ENCODE measurements at places on chromosomes 5 and 9. TPM values are rescaled to one million over a fixed set of nuclear protein-coding genes. Genes with fewer than 3 reads are reported as not detected.

RASEF gene
- total RNA-seq = 0.16 TPM

DNA sequence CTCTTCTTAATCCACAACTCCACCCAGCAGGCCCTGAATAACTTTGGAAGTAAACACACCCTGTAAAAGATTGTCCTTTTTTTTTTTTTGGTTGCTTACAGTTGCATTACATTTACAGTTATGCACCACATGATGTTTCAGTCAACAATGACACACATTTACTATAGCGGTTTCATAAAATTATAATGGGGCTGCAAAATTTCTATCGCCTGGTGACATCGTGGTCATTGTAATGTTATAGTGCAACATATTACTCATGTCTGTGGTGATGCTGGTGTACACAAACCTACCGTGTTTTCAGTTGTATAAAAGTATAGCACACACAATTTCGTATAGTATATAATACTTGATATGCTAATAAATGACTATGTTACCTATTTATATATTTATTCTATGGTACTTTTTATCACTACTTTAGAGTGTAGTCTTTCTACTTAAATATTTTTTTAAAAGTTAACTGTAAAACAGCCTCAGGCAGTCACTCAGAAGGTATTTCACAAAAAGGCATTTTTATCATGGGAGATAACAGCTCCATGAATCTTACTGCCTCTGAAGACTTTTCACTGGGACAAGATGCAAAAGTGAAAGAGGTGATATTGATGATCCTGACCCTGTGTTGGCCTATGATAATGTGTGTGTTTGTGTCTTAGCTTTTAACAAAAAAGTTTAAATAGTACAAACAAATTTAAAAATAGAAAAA is 695.4 kb upstream of the CDH18 start:
- no peak for DNase-seq

GNE gene
- 21.2 TPM for total RNA-seq

DNA sequence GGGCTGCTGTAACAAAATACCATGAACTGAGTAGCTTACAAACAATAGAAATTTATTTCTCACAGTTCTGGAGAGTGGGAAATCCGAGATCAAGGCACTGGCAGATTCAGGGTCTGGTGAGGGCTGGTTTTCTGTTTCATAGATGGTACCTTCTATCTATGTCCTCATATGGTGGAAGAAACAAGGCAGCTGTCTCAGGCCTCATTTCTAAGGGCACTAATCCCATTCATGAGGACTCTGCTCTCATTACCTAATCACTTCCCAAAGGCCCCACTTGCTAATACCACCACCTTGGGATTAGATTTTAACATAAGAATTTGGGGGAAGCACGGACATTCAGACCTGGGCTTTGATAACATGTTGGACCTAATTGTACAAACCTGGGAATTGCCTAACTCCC is 13.5 kb downstream of the RFESD start:
- DNase-seq = no peak

DNA sequence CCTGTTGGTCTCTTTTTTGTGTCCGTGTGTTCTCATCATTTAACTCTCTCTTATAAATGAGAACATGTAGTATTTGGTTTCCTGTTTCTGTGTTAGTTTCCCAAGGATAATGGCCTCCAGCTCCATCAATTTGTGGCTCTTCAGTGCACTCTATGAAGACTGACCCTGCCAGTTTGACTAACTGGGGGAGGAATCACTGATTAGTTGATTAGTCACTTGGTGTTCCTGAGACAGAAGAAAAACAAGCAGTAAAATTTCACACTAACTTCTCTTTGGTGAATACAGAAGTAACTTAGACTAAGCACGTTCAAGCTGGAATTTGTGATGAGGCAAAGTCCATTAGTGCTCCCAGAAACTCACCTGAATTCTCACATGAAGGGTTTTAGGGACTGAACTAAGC is 495.8 kb upstream of the RORB start:
- no peak for DNase-seq

- no peak for DNase-seq
Measured at GRCh38 chr9:93895535-93895934, 59.6 kb downstream of the BARX1 start.

DNA sequence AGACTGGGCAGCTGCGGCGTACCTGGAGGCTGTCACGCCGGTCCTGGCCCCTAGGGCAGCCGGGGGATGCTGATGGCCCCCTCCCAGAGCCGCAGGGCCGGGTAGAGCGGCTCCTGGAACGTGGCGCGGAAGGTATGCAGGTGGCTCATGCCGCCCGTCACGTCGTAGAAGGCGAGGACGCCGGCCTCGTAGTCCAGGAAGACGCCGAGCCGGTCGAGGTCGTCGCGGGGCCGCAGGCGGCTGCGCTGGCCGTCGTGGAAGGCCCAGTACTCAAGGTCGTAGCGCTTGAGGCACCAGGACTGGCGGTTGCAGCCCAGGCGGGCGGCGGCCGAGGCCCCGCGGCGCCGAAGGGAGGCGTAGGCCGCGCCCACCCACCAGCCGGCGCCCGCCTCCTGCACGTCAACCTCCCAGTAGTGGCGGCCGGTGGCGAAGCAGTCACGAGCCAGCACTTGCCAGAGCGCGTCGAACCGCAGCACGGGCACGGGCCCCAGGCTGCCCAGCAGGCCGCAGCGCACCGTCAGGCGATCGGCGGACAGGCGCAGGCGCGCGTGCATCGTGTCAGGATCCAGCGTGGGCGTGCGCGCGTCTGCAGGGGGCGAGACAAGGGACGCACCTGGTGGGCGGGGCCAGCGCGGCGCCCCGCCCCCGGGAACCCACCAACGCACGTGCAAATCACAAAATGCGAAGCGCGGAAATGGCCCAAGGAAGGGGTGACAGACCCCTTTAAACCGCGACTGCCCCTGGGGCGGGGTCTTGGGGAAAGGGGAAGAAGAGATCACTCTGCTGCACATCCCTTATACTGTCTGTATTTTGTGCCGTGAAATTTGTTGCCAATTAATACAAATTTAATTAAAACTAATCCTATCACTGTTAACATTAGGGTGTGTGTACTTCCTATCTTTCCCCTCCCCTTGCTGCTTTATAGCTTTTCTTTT is 31.2 kb downstream of the NANS start:
- DNase-seq = no peak

DNA sequence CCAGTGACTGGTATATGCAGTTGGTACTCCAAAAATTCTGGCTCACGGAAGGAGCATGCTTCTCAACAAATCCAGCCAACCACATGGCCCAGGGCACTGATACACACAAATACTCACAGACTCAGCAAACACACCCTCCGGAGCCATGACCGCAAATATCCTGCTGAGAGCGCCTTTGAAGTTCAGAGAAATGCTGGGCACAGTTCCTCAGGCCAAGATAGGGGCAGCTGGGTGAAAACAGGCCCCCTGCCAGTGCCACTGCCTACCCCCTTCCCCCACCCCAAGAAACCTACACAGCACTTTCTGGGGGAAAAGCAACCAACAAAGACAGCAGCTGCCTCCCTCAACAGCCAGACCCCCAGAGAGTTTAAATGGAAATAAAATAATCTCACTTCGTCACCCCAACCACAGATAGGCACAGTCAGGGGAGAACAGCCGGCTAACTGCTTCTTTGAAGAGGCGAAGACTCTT is 120.0 kb downstream of the C5orf15 start:
- DNase-seq = no peak

SLC46A2 gene
- total RNA-seq = 0.43 TPM

DNA sequence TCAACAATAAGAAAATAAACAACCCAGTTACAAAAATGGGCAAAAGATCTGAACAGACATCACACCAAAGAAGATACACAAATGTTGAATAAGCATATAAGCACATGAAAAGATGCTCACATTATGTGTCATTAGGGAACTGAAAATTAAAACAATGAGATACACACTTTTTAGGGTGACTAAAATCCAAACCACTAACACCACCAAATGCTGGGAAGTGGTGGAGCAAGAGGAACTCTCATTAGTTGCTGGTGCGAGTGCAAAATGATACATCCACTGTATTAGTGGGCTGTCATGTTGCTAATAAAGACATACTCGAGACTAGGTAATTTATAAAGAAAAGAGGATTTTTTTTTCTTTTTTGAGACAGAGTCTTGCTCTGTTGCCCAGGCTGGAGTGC is 329.1 kb downstream of the TMEM38B start:
- DNase-seq = no peak

- no peak for DNase-seq
Measured at GRCh38 chr5:153960269-153961215, 78.2 kb downstream of the FAM114A2 start.

- DNase-seq = no peak
Measured at GRCh38 chr9:75019022-75019421, 9.1 kb downstream of the CARNMT1 start.

GRCh38 chr9:71928376-71928775 is 16.9 kb downstream of the C9orf85 start:
- DNase-seq = no peak

FBN2 gene
- 1.1 TPM for total RNA-seq

GRCh38 chr9:88182501-88182900 is 44.2 kb upstream of the SPATA31C2 start:
- no peak for DNase-seq

GLRA1 gene
- not detected for total RNA-seq

DNA sequence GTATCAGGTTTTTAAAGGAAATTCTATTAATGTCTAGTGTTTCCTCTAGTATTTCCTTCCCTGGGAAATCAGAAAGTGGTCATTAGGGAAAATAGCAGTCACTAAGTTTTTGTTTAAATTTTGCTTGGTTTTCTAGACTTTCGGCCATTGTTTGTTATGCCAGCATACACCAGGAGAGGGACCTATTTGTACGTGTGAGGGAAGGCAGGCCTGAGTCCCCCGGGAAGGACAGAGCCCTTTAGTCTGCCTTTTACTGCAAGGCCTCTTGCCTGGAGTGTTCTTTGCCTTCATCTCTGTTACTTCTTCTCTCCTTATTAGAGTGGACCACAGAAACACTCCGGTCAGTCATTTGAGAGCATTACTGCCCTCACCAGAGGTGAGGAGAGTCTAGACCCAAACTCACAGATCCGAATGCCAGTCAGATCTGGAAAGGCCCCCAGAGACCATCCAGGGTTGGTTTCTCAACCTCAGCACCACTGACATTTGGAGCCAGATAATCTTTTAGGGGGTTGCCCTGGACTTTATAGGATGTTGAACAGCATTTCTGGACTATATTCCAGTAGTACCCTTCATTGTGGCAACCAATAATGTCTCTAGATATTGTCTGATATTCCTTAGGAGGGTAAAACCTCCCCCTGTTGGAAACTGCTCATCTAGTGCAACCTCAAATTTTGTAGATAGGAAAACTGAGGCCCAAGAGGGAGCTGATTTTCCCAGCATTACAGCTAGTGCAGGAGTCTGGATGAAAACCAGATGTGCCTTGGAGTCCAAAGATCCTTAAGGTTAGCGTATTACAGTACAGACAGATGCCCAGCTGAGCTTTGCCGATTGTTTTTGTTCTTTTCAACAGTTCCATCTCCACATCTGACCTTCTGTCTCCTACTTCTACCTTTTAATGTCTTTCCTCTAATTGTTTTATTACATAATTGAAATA is 93.0 kb upstream of the NIPAL4 start:
- no peak for DNase-seq

DNA sequence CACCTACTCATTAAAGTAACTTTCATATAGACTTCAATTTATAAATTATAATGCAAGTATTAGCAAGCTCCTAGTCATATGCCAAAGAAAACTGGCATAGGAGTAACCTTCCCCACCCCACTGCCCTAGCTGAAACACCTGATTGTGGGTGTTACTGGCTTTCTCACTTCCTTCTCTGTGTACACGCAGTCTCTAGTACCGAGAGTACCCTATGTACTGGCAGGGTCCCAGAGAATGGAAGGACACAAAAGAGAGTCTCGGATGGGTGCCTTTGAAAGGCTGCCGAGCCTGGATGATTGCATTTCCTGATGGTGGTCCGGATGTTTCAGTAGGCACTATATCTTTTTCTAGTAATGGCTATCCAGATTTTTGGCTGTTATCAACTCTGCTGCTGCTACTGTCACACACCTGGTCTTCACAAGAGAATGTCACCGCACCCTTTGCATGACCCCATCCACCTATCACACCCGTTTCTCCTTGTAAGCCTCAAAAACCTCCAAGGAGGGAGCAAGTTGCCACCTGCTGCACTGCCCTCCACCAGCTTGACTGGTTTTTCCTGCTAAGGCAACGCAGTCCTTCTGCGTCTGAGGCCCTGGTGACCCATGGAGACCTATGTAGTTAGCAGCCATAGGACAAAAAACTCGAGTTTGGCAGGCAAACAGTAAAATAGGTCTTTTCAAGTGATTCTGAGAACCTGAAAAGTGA is 53.8 kb upstream of the CLINT1 start:
- DNase-seq = no peak

DNA sequence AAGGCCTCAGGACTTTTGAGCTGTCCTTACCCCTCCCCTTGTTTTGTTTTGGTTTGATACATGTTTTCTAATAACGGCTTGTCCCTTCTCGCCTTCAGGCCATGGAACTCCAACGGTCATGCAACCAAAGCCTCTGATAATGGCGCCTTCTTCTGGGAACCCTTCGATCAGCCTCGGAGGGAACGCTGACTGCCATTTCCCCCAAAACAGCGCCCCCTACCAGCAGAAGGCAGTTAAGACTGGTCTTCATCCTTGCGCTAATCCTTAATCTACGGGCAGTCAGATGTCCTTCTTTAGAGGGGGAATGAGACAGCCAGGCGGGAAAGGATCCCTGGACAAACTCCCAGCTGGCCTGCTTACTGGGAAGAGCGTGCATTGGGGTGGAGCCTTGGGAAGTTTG is 276.6 kb downstream of the ICE1 start:
- DNase-seq = no peak

SPINK6 gene
- not detected for total RNA-seq

- no peak for DNase-seq
Measured at GRCh38 chr5:159286420-159287035, 23.4 kb downstream of the UBLCP1 start.

GRCh38 chr5:38643616-38644015 is 87.2 kb upstream of the LIFR start:
- DNase-seq = no peak

GRCh38 chr5:2813678-2814077 is 62.2 kb upstream of the IRX2 start:
- DNase-seq = no peak

Measured in right atrium auricular region (tissue), 2 donors.